ENCODE measurements at places on chromosomes 12 and 14.

GRCh38 chr14:42110167-42110566 is 503.5 kb downstream of the LRFN5 start:
- DNase-seq = no peak

DNA sequence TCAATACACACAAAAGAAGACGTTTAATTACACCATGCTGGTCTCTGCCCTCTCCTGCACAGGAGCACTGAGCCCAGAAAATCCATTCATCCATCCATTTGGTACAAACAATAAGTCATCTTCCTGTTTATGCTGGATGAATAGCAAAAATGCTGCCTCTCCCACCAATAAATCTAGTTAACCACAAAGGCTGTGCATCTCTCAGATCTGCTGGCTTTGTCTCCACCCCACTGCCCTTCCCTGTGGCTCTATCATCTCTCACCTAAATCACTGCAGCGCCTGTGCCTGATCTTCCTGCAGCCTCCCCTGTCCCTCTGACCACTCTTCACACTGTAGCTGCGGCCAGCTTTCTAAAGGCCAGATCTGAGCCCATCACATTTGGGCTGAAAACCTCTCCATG is 72.9 kb upstream of the DDX11 start:
- no peak for DNase-seq

- DNase-seq = no peak
Measured at GRCh38 chr12:1634149-1634548, 5.1 kb downstream of the WNT5B start.

- no peak for DNase-seq
Measured at GRCh38 chr12:74541074-74541473, 3.4 kb downstream of the ATXN7L3B start.

GRCh38 chr12:93722835-93723567 is 45.8 kb downstream of the CRADD start:
- DNase-seq = no peak

DNA sequence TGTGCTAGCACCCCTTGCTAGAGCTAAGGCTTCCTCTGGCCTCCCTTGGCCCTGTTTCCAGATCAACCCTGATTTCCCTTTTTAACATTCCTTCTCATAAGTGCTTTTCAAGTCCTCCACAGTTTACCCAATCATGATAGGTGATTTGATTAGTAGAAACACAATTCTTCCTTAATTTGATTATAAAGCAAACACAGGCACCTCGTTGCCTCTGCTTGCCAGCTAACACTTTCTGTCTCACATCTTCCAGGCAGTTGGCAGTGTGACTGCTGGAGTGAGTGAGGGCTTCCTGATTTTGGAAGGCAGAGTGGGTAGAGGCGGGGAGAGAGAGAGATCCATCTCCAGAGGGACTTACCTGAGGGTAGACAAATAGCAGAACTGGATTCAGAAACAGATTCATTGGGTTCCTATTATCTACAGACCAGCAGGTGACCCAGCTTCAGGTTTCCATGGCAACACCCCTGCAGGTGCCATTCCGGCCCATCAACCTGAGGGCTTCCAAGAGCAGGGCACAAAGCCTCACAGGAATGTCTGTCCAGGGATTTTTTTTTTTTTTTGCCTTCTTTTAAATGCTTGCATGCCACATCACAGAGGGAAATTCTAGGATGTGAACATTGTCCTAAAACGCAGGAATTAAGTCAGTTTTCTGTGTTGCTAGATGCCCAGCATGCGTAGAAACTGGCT is 77.7 kb downstream of the PLXNC1 start:
- no peak for DNase-seq

- no peak for DNase-seq
Measured at GRCh38 chr14:76697246-76697905, 63.9 kb upstream of the VASH1 start.

DNA sequence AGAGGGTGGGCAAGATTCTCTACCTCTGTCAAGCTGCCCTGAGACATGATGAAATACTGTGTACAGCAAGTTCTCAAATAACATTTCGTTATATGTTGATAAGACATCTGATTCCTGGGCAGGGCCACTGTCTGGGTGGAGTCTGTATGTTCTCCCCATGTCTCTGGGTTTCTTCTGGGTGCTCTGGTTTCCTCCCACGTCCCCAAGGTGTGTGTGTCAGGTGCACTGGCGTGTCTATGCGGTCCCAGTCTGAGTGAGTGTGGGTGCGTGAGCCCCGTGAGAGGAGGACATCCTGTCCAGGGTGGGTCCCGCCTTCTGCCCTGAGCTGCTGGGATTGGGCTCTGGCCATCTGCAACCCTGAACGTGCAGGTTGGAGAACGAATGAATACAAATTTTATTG is 29.6 kb downstream of the KCTD10 start:
- DNase-seq = no peak

- no peak for DNase-seq
Measured at GRCh38 chr12:69497308-69498026, 27.3 kb downstream of the FRS2 start.

DNA sequence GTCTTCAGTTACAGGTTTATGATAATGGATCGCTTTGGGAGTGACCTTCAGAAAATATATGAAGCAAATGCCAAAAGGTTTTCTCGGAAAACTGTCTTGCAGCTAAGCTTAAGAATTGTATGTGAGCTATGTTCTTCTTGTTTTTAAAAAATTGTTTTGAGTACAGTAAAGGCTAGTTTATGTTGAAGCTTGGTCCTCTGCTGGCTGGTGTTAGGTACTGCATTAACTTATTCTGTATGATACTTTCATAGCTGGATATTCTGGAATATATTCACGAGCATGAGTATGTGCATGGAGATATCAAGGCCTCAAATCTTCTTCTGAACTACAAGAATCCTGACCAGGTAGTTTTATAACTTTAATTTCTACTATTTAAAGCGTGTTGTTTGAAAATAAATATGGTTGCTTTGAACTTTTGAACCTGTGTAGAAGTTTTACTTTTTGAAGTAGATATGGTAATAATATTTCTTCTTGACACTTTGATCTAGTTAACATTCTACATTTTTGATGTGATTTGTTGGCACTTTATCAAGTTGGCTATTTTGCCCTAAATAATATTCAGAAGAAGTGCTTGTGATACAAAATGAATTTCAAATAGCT is 55.7 kb downstream of the VRK1 start:
- DNase-seq = peak; percentile 24

- DNase-seq = no peak
Measured at GRCh38 chr12:123131291-123131832, 19.5 kb downstream of the PITPNM2 start.

GRCh38 chr14:58098507-58098906 is 53.5 kb downstream of the ARMH4 start:
- DNase-seq = no peak

GRCh38 chr14:100864206-100864605 is 38.3 kb downstream of the MEG3 start:
- DNase-seq = no peak

DNA sequence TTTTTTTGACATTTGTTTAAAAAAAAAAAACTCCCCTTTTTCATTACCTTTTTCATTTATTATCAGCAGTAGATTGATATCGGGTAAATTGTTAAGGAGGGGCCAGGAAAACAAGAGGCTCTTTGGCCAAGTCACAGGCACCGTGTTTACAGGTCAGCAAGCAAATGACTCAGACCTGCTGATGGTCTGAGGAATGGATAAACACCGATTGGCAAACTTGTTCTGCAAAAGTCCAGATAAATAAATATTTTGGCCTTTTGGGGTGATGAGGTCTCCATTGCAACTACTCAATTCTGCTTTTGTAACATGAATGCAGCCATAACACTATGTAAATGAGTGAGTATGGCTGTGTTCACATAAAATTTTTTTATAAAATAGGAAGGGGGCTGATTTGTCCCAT is 94.0 kb downstream of the RPS29 start:
- DNase-seq = no peak

GRCh38 chr14:52299692-52300278 is 14.3 kb upstream of the PTGER2 start:
- peak; percentile 3 for DNase-seq

- DNase-seq = no peak
Measured at GRCh38 chr12:51972849-51973273, 21.4 kb downstream of the ACVR1B start.

- DNase-seq = no peak
Measured at GRCh38 chr14:62696331-62696924, 348.8 kb downstream of the KCNH5 start.

- DNase-seq = no peak
Measured at GRCh38 chr12:59321278-59321677, 274.6 kb upstream of the SLC16A7 start.

DNA sequence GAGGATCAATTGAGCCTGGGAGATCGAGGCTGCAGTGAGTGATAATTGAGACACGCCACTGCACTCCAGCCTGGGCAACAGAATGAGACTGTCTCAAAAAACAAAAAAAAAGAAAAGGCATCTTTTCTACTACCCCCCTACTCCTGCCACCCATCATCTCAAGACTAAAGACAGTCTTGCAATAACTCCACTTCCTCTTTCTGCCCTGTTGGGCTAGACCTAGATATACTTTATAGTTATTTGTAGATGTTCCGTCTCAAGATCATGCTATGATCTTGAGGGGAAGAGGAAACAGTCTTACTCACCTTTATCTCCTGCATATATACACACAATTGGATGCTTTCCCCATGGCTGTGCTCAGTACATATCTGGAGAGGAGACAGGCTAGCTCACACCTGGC is 12.1 kb upstream of the ESPL1 start:
- no peak for DNase-seq

GRCh38 chr12:132481345-132481744 is 8.6 kb upstream of the FBRSL1 start:
- DNase-seq = no peak

- DNase-seq = no peak
Measured at GRCh38 chr14:43360239-43360638, 1146.8 kb downstream of the FSCB start.

- DNase-seq = no peak
Measured at GRCh38 chr12:26971963-26972362, 33.7 kb downstream of the FGFR1OP2 start.

GRCh38 chr12:12039897-12040296 is 30.8 kb upstream of the BCL2L14 start:
- no peak for DNase-seq

DNA sequence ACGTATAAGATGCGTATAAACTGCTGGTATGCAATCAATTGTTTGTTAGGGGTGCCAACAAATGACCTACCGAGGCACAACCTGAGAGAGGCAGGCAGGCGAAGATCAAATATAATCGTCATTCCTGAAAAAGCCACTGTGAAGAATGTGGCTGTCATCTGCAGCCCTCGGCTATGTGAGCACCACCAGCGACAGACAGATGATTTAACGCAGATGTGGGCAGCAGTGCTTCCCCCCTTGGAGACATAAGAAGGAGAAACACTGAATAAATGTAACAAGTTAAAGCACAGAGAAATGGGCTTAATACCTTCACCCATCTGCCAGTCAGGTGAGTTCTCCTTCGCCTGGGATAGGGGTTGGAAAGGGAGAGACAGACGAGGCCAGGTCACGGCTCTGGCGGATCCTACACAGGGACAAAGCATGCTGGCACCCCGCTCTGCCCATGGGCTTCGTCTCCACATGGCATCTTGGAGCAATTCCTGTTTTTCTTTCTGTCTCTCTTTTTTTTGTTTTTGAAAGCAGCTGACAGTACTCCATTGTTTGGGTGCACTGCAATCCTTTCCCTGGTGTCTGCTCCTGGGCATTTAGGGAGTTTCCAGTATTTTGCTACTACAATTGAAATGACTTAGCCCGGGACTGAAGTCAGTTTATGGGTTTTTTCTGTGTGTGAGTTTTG is 28.1 kb downstream of the TNFAIP2 start:
- DNase-seq = no peak

DNA sequence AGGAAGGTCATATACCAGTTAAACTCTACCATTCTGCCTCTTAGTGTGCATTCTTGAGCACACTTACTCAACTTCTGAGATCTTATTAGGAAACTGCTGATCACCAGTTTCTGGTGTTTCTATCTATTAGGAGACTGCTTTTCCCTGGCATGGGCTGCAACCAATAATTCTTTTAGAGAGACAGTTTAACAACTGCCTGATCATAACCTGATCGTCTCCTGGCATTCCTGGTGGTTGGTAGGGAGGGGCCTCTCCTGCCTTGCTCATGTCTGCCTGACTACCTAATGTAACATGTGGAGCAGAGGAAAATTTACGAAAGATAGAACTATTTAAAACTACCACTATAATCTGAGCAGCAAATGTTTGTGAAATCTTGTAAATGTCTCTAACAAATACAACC is 75.3 kb upstream of the MGAT4C start:
- DNase-seq = no peak

DNA sequence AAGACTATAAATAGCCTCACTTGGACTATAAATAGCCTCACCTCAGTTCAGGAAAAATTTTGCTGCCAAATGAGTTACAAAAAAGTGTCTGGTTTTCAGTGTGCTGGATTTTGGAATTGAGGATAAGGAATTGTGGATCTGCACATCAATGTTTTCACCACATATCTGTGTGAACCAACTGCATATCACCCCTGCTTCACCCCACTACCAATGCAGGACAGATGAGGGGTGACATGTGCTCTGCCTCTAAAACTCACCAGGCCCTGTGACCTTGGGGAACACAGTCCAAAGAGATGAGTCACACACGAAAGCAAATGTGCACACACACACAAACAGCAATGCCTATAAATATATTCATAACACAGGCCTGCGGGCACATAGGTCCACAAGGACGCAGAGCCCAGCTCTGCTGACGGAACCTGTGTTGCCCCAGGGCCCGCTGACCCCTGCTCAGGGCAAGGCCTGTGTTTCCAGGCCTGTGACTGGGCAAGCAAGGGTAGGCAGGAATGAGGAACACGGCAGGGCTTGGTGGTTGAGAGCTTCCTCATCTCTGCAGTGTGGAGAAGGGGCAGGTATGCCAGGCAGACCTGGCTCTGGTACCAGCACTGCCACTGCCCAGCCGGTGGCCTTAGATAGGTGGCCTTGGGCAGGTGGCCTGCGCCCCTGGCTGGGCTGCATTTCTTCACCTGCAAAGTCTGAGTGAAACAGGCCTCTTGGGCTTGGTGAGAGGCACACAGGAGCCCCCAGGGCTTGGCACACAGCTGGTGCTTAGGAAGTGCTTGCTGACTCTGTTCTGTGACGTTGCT is 82.4 kb downstream of the ARL6IP4 start:
- peak; percentile 49 for DNase-seq

DNA sequence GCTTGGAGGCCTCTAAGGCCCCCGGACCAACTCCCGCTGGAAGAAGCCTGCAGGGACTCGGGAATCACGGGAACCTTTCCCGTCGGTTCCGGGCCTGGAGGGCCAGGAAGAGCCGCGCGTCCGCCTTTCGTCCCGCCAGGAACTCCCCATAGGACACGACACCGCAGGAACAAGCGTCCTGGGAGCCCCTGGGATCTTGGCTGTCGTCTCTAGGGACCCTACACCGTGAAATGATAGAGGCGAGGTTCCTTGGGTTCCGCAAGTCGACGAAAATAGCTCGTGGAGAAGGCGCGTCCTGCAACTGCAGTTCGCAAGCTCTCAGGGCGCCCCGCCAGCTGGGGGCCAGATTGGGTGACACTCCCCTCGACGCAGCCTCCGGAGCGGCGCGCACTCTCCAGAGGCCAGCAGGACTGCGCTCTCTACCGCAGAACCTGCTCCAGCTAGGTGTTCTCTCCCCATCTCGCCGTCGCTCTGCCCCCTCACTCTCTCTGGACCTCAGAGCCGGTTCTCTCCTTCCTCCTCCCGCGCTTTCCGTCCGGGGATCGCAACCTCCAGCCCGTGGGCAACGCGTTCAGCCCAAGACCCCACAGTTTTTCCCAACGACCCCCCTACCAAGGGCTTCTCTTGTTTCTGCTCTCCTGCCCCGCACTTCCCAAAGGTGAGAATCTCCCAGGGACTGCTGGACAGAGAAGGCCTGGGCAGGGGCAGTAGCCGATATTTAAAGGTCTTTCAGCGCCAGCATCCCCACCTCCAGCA is 776 bp downstream of the BMP4 start:
- no peak for DNase-seq

GRCh38 chr14:67574806-67575205 is 25.3 kb downstream of the PIGH start:
- no peak for DNase-seq

- no peak for DNase-seq
Measured at GRCh38 chr12:39571351-39571750, 48.3 kb downstream of the ABCD2 start.
